ENCODE measurements at places on chromosomes 16 and 17.

DNA sequence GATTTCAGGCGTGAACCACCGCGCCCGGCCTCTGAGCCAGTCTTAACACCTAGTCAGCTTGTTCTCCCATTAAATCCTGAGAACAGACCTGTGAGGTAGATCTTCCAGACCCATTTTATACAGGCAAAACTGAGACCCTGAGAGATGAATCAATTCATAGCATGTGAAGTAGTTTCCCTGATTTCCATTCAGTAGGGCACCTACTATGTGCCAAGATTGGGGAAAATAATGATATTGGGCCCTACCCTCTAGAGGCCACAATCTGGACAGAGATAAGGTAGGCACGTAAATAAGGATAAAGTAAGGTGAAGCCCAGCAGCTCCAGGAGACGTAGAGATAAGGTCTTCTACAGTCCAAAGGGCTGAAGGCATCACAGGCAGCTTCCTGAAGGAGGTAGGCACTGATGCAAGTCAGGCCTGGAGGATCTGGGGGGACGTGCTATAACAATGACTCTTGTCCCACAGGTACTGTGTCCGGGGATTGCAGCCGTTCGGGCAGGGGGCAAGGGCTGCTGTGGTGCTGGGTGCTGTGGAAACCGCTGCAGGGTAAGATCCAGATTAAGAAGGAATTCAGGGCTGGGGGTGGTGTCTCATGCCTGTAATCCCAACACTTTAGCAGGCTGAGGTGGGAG lies 5.7 kb downstream of the VMO1 start:
- no peak for DNase-seq

DNA sequence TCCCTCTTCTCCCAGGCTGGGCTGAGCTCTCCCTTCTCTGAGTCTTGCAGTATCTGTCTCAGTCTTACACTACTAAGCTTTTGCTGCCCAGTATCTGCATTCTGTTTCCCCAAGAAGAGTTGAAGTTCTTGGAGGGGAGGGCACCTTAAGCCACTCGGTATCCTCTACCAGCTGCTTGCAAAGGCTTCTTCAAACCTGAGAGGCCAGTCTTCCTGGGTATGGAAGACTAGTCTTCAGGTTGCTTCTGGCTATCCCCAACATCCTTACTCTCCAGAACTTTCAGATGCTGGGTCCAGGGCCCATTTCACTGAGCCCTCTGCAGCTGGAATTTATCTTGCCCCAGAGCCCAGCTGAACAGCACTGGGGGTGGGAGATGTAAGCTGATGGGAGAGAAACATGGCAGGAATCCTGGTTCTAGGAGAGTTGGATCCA lies 20.1 kb downstream of the GP2 start:
- no peak for DNase-seq

- DNase-seq = no peak
Measured at GRCh38 chr17:57762452-57763395, 17.6 kb upstream of the CCDC182 start.

DNA sequence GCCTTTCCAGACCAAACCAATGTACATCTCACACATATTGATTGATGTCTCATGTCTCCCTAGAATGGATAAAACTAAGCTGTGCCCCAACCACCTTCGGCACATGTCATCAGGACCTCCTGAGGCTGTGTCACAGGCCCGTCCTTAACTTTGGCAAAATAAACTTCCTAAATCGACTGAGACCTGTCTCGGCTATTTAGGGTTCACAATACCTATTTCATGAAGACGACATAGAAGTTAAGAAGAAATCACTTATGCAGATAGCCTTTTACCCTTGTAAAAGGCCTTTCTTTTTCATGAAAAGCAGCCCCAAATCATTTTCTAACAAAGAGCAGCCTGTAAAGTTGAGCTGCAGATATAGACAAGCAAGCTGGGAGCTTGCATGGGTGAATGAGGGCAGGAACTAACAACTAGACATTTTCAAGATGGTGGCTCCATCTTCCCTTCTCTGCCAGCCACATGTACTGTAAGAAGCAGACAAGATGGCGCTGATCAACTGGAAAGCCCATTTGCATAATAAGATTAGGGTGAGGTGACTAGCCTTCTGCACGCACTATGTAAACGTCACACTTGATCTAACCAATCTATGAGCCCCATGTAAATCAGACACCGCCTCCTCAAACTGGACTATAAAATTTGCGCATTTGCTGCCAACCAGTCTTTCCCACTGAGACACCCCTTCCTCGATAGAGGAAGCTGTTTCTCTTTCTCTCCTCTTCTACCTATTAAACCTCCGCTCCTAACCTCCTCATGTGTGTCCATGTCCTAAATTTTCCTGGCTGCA lies 4.7 kb upstream of the KDM8 start:
- DNase-seq = no peak

DNA sequence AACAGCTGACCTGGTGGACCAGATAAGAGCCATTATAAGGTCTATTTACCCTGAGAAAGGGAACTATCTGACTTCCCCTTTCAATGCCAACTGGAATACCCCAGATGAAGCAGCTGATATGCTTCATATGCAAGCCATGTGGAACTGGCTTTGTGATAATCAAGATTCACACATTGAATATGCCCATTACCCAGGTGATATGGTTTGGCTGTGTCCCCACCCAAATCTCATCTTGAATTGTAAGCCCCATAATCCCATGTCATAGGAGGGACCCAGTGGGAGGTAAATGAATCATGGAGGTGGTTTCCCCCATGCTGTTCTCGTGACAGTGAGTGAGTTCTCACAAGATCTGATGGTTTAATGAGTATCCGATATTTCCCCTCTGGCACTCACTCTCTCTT lies 42.1 kb downstream of the IKZF3 start:
- DNase-seq = no peak

DNA sequence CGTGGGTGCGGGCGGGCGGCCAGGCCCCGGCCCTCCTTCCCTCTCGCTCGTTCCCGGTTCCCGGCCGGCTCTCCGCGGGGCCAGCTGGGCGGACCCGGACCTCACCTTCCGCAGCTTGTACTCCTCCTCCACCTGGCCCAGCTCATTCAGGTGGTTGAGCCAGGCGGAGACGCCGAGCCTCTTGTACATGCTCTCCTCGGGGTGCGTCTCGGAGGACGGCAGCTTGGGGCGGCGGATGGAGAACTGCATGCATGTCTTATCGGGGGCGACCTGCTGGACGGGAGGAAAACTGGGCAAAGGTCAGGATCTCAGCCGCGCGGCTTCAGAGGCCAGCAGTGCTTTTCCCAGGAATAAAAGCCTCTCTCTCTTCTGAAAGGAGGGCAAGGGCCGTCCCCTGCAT lies 85.4 kb downstream of the TBC1D16 start:
- no peak for DNase-seq

Measured in activated CD4-positive, alpha-beta T cell treated with anti-CD3 and anti-CD28 coated beads for 24 hours (primary cell).